ENCODE measurements at places on chromosomes 12 and 14.

DNA sequence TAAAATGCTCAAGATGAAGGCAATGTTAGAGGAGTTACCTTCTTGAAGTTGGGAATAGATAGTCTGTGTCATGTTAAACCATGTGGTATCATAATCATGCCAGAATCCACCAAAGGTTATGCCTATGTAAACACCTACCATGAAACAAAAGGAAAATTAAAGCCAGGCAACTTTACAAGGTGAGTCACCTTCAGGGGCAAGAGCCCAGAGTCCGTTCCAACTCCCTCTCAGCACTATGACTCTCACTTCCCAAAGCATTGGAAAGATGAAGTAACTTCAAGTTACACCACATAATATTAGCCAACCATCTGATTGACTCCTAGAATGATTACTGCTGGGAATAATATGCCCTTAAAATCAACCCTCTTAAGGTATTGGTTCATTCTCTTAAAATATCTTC, 38.5 kb downstream of the CATSPERB start:
- DNase-seq, result no peak

DNA sequence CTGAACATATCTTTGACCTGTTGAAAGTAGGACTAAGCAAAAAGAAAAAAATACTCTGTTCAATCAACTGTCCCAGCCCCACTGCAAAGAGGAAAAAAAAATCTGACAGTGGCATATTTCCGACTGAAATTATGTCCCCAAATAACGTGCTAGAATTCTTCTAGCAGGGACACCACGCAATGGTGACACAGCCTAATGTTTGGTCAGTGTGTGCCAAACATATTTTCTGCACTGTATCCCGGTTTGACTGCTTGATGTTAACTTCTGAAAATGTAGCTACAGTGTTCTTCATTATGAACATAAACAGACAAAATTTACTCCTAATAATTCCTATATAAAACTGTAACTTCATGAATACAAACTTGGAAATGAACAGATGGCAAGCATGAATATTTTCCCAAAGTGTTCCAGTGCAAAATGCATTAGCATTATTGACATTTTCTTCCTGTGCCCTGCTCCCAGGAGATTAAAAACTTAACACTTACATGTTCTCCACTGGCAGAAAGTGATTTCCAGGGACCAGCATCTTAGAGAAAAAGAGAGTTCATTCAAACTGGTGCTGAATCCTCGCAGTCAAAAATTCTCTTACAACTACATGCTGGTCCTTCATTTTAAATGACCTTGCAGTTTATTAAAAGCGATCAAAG, 72.4 kb upstream of the SYT1 start:
- DNase-seq, result no peak

GRCh38 chr12:2696136-2696535, 98.6 kb upstream of the FKBP4 start:
- no peak for DNase-seq

GRCh38 chr12:121079736-121080272, 40.8 kb upstream of the OASL start:
- no peak for DNase-seq

GRCh38 chr12:92419201-92419600, 273.6 kb upstream of the BTG1 start:
- no peak for DNase-seq

DNA sequence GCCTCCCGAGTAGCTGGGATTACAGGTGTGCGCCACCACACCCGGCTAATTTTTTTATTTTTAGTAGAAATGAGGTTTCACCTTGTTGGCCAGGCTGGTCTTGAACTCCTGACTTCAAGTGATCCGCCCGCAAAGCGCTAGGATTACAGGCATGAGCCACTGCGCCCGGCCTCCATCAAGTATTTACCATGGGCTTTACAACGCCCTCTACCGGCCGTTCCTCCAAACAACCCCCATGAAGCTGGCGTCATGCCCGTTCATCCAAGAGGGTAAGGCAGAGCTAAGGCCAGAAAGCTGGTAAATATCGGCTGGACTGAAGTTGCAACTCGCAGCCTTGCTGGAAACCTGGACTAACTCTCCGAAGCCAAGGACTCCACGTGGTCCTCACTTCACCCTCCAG, 41.6 kb downstream of the RNF34 start:
- DNase-seq, result no peak

GRCh38 chr14:104994978-104995377, 9.4 kb downstream of the CLBA1 start:
- no peak for DNase-seq

Measured in stimulated activated CD4-positive, alpha-beta T cell treated with anti-CD3 and anti-CD28 coated beads, Interleukin-4, amount 100 ng/mL, for 1 hour (primary cell).